Smooth muscle cell of trachea (primary cell): ENCODE measurements at places on chromosomes 7 and 10. TPM values are rescaled to one million over a fixed set of nuclear protein-coding genes. Genes with fewer than 3 reads are reported as not detected.

NRCAM gene
- 0.50 and 1.5 TPM in 2 replicates for total RNA-seq

PNLIPRP2 gene
- not detected in 2 replicates for total RNA-seq

FAM25A gene
- not detected in 2 replicates for total RNA-seq

MSS51 gene
- 1.8 and 2.5 TPM in 2 replicates for total RNA-seq

CACNA2D1 gene
- total RNA-seq: 54.1 and 57.2 TPM in 2 replicates

CALML5 gene
- total RNA-seq: not detected in 2 replicates

AFAP1L2 gene
- 0.17 and 0.29 TPM in 2 replicates for total RNA-seq

LRRC4 gene
- total RNA-seq: 0.29 and 0.33 TPM in 2 replicates

GIMAP8 gene
- total RNA-seq: 0.15 TPM in 1 of 2 replicates, not detected in the other

SMKR1 gene
- total RNA-seq: 0.66 TPM in 1 of 2 replicates, not detected in the other

STAMBPL1 gene
- 33.2 and 49.3 TPM in 2 replicates for total RNA-seq

OPN1SW gene
- not detected in 2 replicates for total RNA-seq

NSMCE4A gene
- 18.0 and 38.4 TPM in 2 replicates for total RNA-seq

HOXA6 gene
- not detected in 2 replicates for total RNA-seq

AP5Z1 gene
- 35.8 and 52.1 TPM in 2 replicates for total RNA-seq

AGR2 gene
- total RNA-seq: not detected in 2 replicates

PRXL2A gene
- 2.5 and 3.3 TPM in 2 replicates for total RNA-seq

LEP gene
- not detected in 2 replicates for total RNA-seq

ADAMTS14 gene
- 14.8 and 29.4 TPM in 2 replicates for total RNA-seq

COL26A1 gene
- not detected in 2 replicates for total RNA-seq

ASZ1 gene
- total RNA-seq: not detected in 2 replicates

DKK1 gene
- total RNA-seq: 26.8 and 71.0 TPM in 2 replicates

HIF1AN gene
- 12.7 and 18.2 TPM in 2 replicates for total RNA-seq

TPK1 gene
- 5.2 and 5.3 TPM in 2 replicates for total RNA-seq

GJD4 gene
- not detected in 2 replicates for total RNA-seq

OR2A5 gene
- total RNA-seq: not detected in 2 replicates

HOXA3 gene
- total RNA-seq: 2.6 and 3.0 TPM in 2 replicates

MSMB gene
- total RNA-seq: not detected in 2 replicates

UTF1 gene
- total RNA-seq: not detected in 2 replicates

SORCS1 gene
- total RNA-seq: under 0.01 TPM in 1 of 2 replicates, not detected in the other

THSD7A gene
- 0.17 and 1.6 TPM in 2 replicates for total RNA-seq

KLF6 gene
- total RNA-seq: 45.0 and 74.2 TPM in 2 replicates

AUTS2 gene
- total RNA-seq: 3.5 and 5.1 TPM in 2 replicates

TBATA gene
- total RNA-seq: not detected in 2 replicates

NXPH1 gene
- total RNA-seq: not detected in 2 replicates

SNX10 gene
- total RNA-seq: 0.15 and 0.17 TPM in 2 replicates

GPR37 gene
- 1.7 and 4.5 TPM in 2 replicates for total RNA-seq
